CD4-positive, alpha-beta T cell treated with Interleukin-6 for 4 hours (primary cell): ENCODE measurements at places on chromosomes 1 and 21.

- no peak for DNase-seq
Observed at GRCh38 chr1:81682490-81682889, 118.2 kb upstream of the ADGRL2 start.

DNA sequence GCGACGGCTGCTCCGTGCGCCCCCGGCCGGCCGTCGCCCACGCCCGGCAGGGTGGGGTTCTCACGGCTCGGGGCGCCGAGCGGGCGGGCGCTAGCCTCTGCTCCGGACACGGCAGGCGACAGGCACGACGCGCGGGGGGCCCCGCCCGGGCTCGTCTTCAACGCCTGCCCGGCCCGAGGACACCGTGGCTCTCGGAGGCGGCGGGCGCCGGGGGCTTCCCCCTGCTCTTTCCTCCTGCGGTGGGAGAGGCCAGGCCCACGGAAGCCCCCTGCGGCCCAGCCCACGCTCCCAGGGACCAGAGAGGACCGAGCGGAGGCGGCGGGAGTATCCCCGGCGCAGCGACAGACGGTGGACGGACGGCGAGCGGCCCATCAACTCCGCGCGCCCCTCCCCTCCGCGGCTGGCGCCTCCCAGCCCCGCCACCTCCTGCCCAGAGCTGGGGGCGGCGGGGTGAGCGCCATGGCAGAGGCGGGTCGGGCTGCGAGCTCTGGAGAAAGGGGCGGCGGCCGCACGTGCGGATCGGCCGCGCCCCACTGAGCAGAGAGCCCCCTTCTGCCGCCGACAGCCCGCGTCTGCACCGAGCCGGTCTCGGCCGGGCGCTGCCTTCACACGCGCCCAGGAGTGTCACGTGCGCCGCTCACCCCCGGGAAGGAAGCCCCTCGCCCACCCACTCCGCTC is at the start of the genes SHE and TDRD10:
Gene SHE, minus strand, starts transcription at position 347 of the 678 bp plus-strand sequence. CDS start 386 bp downstream, outside the sequence.
Gene TDRD10, plus strand, starts transcription at position 154 of the 678 bp plus-strand sequence. CDS start 4,685 bp downstream, outside the sequence.
- DNase-seq: peak; percentile 13

DNA sequence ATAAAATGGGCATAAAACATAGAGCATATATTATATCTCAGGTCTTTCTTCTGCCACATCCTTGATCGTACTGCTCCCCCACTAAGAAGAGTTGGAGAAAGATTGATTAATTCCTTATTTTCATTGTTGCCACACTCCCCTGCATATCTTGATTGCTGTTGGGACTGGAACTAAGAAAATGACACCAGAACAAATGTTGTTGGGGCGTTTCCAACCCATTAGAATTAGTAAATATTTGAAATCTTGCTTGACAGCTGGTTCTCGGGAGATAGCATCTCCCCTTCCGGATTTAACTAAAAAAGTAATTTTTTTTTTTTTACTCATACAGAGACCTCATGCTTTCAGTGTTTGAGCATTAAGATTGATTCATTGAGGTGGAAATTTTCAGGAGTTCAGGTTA is 493.0 kb upstream of the PLXNA2 start:
- no peak for DNase-seq

DNA sequence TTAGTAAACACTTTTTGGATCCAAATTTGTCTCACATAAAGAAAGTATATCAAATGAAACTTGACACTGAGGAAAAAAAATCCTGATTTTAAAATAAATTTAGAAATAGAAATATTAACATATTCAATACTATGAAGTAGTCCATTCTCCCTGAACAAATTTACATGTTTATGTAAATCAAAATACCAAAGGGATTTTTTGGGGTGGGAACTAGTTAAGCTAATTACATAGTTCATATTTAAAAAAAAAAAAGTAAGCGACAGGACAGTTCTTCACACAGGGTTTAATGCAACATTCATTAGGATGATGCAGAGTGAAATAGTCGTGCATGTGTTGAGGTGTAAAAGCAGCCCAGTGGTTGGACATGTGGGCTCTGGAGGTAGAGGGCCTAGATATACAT is 433.5 kb upstream of the B3GALT2 start:
- no peak for DNase-seq

GRCh38 chr1:74010206-74010605 is 187.8 kb downstream of the LRRIQ3 start:
- peak; percentile 1 for DNase-seq

- no peak for DNase-seq
Observed at GRCh38 chr1:88878731-88879130, 12.6 kb downstream of the GTF2B start.

DNA sequence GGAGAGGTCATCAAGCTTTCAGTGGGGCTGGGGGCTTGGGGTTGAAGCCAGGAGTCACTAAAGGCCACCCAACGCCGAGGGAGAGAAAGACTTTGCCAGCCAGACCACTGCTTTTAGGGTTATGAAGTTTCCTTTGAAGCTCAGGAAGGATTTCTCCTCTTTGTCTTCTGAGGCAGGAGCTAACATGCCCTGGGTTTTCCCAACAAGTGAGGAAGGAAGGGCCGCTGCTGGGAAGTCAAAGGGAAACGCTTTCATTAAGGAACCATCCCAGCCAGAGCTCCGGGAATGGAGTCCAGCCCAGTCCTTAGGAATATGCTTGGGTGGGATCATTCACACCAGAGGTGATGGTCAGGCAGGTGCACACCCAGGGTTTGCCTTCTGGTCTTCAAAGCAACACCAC is 436.9 kb downstream of the PRDM2 start:
- DNase-seq: no peak

DNA sequence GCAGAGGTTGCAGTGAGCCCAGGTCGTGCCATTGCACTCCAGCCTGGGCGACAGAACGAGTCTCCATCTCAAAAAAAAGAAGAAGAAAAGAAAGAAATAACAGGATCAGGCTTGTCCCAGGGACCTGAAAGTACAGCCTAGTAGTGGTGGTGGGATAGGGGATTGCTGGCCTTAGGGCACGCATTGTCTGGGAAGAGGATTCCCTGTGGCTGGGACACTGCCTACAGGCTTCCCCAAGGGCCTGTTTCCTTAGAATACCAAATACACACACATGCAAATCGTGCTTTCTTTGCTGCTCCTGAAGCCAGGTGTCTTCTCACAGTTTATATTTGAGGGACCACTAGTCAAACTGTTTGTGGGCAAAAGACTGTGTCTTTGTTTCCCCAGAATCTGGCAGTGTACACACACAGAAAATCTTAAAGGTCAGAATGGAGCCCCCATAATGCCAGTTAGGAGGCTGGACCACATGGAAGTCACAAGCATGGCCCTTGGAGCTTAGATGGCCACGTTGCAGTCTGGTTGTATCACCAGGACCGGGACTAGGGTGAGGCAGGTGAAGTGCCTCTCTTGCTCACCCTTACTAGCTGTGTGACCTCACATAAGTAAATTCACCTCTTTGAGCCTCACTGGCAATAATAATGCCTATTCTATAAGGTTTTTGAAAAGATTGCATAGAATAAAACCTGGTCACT is 12.7 kb upstream of the ASAP3 start:
- no peak for DNase-seq

GRCh38 chr1:230303069-230303468 is 123.1 kb downstream of the PGBD5 start:
- DNase-seq: no peak

DNA sequence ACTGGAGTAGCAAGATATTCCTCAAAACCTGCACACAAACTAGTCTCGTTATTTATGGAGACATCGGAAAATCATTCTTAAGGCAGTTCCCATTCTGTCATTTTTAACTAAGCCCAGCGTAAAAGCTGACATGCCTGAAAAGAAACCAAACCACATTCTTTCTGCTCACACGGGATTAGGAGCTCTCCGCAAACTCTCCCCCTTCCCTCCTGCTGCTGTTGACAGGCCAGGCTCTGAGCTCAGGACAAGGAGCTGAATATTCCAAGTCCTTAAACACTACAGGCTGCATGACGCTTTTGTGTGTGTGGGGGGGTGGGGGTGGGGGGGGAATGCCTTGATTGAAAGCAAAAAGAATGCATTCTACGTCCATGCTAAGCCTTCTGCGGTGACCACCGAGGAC is 5.2 kb downstream of the OLIG1 start:
- no peak for DNase-seq

GRCh38 chr1:85417876-85418275 is 47.1 kb downstream of the DDAH1 start:
- no peak for DNase-seq

DNA sequence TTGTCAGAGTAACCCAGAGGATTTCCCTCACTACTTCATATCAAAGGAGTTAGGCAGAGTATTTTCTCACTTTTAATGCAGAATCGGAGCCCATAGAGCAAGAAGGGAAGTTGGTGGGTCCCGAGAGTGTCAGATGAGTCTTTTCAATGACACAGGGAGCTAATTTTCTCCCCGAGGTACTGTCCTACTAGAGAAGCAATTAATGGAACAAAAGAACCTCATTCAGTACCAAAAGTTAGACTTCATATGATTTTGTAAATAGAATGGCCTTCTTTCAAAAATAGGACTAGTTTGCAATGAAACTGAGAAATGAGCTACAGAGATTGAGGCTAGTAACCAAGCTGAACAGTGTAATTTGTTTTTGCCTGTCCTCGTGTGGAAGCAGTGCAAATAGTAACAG is 3.9 kb downstream of the NCAM2 start:
- no peak for DNase-seq

GRCh38 chr1:167120899-167121298 is 27.0 kb downstream of the STYXL2 start:
- DNase-seq: peak; percentile 47

- no peak for DNase-seq
Observed at GRCh38 chr1:107690491-107690890, 274.5 kb downstream of the VAV3 start.

GRCh38 chr1:214895011-214895600 is 187.4 kb upstream of the KCNK2 start:
- DNase-seq: no peak

GRCh38 chr1:246338098-246338497 is 169.0 kb downstream of the SMYD3 start:
- no peak for DNase-seq

DNA sequence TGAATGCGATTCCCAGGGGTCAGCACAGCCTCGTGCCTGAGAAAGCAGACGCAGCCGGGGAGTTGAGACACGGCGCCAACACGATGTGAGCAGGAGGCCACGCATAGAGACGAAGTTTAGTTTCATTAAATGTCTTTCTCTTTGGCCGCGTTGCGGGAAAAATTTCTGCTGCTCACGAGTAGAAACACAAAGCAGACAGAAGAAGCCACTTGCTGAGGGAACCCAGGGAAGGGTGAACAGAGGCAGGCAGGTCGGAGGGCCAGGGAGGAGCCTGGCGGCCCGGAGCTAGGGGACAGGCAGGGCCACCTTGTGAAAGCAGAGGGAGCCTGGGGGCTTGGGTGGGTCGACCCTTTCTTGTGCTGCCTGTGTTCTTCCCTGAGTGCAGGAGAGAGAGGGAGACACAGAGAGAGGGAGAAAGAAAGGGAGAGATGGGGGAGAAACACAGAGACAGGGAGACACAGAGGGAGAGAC is 33.2 kb downstream of the POFUT2 start:
- DNase-seq: no peak

- peak; percentile 45 for DNase-seq
Observed at GRCh38 chr1:62175568-62176179, 19.0 kb upstream of the L1TD1 start.

GRCh38 chr21:36584980-36585940 is 105.3 kb upstream of the CLDN14 start:
- peak; percentile 55 for DNase-seq

GRCh38 chr1:235270625-235271024 is 57.4 kb downstream of the ARID4B start:
- no peak for DNase-seq

DNA sequence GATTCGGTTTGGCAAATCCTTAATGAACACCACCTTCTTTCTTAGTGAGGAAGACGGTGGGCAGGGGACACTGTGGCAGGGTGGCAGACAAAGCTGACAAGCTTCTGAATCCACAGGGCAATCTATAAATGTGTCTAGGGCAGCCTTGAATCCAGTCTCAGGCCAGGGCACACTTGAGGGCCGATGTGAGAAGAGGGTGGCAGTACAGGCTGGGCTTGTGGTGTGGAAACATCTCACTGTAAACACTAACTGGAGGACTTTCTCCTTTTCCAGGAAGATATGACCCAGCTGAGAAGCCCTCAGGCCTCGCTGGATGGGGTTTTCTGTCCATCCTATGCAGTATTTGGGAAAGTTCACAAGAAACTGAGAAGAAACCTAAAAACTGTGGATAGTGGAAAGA is 46.5 kb downstream of the PKP1 start:
- no peak for DNase-seq

- no peak for DNase-seq
Observed at GRCh38 chr1:68216089-68216772, 16.1 kb downstream of the WLS start.

GRCh38 chr1:54358503-54359168 is 47.6 kb downstream of the SSBP3 start:
- DNase-seq: no peak

GRCh38 chr1:65341381-65341780 is 32.0 kb downstream of the DNAJC6 start:
- DNase-seq: no peak

GRCh38 chr21:34075760-34076660 is 2.6 kb downstream of the MRPS6 start:
- peak; percentile 19 for DNase-seq

DNA sequence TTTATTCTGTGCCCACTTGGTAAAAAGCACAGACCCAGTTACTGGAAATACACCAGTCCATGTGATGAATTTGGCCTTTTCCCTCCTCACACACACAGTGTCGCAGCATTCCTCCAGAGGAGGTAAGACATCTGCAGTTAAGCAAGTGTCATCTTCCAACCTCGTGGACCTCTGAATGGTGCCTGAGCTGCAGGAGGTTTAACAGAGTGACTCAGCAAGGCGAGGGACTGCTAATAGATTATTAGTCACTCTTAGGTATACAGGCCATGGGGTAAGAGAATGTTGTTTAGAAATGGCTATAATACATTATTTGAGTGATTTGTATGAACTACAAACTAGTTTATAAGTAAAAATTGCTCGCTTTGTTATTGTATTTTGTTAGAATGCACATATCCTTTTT is 8.6 kb upstream of the LRRC8B start:
- no peak for DNase-seq

GRCh38 chr1:42035205-42035829 is 116.6 kb upstream of the HIVEP3 start:
- no peak for DNase-seq

GRCh38 chr21:39313042-39313570 is 326 bp downstream of the BRWD1 start:
- DNase-seq: no peak

DNA sequence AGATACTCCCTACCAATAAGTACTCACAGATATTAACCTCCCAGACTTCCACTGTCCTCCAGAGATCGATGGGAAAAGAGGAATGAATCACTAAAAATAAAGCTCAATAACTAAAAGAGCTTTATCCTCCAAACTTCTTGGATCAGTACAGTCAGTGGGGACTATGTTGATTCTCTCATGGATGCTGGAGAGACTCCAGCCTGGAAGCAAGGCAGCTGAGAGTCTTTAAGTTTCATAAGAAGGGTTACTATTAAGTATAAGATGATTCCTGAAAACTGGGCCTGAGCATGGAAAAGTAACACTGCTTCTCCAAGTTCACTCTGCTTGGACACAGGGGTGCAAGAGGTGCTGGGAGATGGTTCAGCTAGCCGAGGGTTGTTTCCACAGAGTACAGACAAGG is 6.2 kb upstream of the DDR2 start:
- no peak for DNase-seq

- DNase-seq: peak; percentile 36
Observed at GRCh38 chr1:114353262-114353661, 157.7 kb downstream of the TRIM33 start.

GRCh38 chr21:37395961-37396360 is 29.4 kb downstream of the DYRK1A start:
- DNase-seq: no peak
